ENCODE measurements at places on chromosomes 16 and 17. TPM values are rescaled to one million over a fixed set of nuclear protein-coding genes. Genes with fewer than 3 reads are reported as not detected.

LHX1 gene
- not detected for total RNA-seq

CACNG1 gene
- total RNA-seq = not detected

RTN4RL1 gene
- total RNA-seq = 4.2 TPM

NEUROD2 gene
- total RNA-seq = not detected

KPNB1 gene
- 313 TPM for total RNA-seq

FBXL16 gene
- total RNA-seq = 2.4 TPM

KRT12 gene
- total RNA-seq = not detected
